ENCODE measurements at places on chromosomes 2 and 18.

DNA sequence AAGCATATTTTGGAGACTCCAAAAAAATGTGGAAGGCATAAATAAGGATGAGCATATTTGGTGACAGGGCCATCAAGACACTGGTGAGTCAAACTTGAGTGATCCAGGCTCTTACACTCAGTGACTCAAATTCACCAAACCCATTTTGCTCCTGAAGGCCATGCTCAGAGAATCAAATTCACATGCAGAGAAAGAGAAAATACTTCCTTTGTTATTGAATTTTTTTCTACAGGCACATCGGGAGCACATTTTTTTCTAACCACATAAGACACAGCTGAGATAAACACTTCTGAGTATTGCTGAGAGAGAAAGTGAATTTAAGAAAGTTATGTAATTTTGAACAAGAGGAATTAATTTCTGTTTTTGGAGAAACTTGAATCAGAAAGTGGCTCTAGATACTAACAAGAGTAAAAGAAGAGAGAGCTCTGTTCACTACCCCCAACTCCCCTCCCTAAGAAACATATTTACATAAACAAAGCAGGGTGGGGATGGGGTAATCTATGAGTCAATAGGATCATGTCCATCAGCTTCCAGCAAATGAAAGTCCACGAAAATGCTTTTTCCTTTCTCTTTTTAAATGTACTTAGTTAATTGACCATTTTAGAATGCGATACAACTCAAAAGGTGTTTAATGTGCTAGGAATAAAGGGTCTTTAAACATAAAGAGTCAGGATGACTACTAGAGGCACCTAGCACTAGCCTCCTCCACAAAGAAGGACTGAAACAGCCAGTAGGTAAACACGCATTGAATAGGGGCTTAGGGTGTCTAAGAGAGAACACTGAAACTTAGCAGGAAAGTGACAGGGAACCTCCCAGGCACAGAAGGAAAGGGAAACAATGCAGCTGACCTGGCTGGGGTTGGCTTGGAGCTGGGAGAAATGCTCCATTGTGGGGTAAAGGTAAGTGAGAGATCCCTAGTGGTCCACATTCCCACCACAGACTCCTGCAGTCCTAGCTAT, 152.3 kb downstream of the KCNE4 start:
- no peak for DNase-seq

GRCh38 chr2:34368304-34368703, 769.2 kb upstream of the FAM98A start:
- no peak for DNase-seq

GRCh38 chr2:217559084-217559483, 443.7 kb downstream of the TNS1 start:
- DNase-seq: no peak

GRCh38 chr2:88059979-88060906, 4.7 kb upstream of the KRCC1 start:
- DNase-seq: peak; percentile 71

DNA sequence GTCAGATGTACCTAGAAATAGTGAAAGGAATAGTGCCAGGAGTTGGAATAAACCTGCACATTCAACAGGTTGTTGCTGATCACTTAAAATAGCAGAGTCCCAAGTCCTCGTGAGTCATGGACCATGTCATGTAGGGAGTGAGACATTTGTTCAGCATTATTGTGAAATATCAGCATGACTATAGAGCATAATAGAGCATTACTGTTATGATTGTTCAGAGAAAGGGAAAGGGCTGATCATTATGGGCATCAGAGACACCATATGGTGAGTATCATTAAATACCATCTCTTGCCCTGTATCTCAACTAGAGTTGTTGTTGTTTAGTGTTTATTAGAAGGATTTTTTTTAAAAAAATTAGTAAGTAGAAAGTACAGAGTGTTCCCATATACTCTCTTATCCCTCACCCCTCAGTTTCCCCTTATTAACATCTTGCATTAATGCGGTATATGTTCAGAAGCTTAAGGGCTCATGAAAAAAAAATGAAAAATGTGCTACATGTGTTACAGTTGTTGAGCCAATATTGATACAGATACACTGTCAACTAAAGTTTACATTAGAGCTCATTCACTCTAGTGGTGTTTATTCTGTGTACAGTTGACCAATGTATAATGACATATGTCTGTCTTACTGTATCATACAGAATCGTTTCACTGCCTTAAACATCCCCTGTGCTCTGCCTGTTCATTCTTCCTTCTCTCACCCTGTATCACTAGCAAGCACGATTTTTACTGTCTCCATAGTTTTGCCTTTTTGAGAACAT, 5.7 kb downstream of the ELAC1 start:
- peak; percentile 49 for DNase-seq

- DNase-seq: no peak
Observed at GRCh38 chr2:199273042-199273511, 184.7 kb downstream of the SATB2 start.

DNA sequence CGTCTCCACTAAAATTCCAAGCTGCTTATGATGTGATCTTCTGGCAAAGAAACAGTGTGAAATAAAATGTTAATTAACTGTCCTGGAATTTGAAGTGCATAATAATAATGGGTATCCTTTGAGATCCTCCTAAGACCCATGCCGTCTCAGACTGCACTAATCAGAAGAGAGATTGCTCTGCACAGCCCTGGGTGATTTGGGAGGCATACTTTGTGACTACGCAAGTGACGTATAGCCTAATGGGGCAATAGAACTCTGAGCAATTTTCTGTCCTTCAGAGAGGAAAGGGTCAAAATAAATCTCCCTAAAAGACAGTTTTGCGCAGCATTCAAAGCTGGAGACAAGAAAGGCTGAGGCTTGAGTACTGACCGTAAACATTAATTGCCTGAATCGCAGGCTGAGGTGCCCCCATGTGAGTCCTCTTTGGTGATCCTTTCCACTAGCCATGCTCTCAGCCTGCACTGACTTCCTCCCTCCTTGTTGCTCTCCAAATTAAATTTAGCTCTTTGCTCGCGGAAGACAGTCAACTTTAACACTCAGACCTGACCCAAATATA, 76.0 kb downstream of the DPP4 start:
- DNase-seq: no peak
